Activated T-helper 17 cell treated with anti-CD3 and anti-CD28 coated beads, Interleukin-2, amount 50 U/mL, for 72 hours (primary cell): ENCODE measurements at places on chromosomes 4 and X. TPM values are rescaled to one million over a fixed set of nuclear protein-coding genes. Genes with fewer than 3 reads are reported as not detected.

The UNC5C gene
- not detected for total RNA-seq

DNA sequence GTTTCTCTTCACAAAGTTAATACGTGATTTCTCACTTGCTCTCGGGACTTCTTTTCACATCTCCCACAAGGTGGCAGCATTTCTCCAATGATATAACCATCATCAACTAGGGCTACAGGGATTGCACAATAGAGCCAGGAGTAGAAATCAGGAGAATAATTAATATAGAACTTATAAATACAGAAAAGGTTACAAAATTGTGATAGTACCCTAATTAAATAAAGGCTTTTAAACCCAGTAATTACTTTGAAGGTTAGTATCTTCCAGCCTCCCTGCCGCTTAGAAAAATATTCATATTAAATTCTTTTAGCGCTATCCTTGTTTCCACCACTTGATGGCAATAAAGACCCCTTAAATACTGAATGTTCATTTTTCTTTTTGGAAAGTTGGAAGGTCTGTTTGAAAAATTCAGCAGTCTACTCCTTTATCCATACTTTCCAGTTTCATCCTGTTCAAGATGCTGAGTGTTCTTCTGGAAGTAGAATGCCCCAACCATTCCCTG, 65.8 kb downstream of the RASGEF1B start:
- peak; percentile 78 for ATAC-seq

- ATAC-seq, result peak; percentile 92
These were observed 58.6 kb upstream of the ZC4H2 start for GRCh38 chrX:65034668-65035445.

The CENPVL1 gene
- total RNA-seq, result not detected

The SHOX gene
- total RNA-seq, result not detected

The MAGEA10 gene
- not detected for total RNA-seq

The MXRA5 gene
- not detected for total RNA-seq

- no peak for ATAC-seq
These were observed 237.8 kb upstream of the ADGRL3 start for GRCh38 chr4:60962286-60962685.

DNA sequence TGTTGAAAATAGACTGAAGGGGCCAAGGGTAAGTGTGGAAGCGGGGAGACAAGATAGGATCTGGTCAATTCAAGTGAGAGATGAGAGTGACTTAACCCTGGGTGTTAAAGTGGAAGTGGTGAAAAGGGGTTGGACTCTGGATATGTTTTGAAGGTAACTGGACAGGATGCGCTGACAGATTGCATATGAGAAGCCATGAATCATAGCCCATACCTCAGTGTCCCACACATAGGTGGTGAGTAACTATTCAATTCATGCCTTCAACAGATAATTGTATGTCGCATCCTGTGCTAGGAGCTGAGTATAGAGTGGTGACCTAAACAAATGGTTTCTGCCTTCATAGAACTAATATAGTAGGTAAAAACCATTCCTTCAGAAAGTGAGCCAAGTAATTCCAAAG, 76.7 kb downstream of the KLHL34 start:
- ATAC-seq, result peak; percentile 37

DNA sequence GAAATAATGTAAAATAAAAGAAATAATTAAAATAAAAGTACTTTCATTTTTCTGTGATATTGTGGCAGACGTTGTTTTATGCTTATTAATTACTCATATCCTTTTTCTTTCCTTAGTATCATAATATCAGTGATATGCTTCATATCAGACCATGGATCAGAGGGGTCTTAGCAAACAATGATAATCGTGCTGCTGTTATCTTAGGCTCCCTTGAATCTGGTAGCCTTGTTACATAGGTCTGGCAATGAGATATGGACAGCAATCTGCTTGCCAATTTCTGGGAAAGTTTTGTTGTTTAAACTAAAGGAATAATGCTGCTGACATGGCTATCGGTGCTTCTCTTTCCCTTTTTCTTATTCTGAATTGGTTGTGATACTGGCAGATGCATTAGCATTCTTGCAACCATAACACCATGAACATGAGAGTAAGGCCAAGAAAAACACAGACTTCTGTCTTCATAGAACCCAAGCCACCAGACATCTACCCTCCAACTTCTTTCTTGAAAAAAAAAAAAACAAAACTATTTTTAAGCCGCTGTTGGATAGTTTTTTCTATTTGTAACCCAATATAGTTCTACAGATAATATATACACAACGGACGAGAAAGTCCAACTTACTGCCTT, 16.4 kb downstream of the EPHA5 start:
- no peak for ATAC-seq

DNA sequence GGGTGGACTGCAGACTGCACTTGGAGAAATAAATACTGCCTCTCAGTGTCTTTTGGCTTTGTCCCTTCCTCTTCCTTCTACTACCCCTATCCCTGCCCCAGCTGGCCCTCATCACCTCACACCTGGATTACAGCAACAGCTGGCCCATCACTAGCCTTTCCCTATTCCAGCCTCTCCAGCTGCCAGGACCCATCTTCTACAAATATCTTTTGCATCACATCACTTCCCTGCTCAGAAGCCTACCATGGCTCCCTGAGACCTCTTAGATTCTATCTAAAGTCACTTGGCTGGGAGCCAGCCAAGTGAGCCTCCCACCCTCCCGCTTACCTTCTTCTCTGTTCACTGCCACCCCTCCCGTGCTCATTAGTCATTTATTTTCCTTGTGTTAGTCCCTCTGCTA, 66.8 kb downstream of the TSC22D3 start:
- ATAC-seq, result no peak

The SPIN4 gene
- 5.6 TPM for total RNA-seq

- no peak for ATAC-seq
These were observed 325.4 kb upstream of the SMIM31 start for GRCh38 chr4:164428561-164428960.

DNA sequence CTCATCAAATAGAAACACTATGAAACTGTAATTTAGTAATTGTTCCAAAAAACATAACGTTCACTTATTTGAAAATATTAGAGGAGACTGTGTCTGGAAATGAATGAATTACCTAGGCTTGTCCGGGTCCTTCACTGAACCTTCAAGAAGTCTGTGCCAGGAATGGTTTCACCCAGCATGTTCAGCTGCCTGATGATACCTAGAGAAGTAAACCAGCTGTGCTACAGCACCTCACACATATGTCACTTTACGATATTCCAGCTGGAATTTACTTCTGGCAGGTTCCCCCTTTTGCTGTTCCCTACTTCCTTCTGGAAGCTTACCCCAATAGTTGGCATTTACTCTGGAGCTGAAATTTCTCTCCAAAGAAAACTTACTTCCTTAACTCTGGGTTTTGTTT, 906.5 kb downstream of the FAT4 start:
- ATAC-seq, result no peak

GRCh38 chr4:65924843-65925242, 254.6 kb upstream of the EPHA5 start:
- ATAC-seq, result no peak

DNA sequence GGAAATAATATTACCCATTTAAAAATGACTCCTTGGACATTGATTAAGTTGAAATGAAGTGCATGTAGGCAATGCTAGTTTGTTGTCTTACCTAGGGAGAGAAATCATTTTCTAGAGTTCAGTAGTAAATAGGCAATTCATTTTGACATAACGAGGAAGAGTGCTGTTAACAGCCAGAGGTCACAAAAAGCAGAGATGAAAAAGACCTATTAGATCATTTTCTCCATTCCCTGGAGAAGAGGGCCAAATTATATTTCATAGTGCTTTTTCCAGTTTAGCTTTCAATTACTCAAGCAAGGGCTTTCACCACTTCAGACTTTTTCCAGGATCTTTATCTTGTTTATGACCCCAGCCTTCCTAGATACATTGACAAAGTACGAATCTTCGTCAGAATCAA, 374.3 kb upstream of the GALNT7 start:
- ATAC-seq, result no peak

GRCh38 chrX:125894947-125895346, 271.1 kb downstream of the DCAF12L2 start:
- no peak for ATAC-seq

DNA sequence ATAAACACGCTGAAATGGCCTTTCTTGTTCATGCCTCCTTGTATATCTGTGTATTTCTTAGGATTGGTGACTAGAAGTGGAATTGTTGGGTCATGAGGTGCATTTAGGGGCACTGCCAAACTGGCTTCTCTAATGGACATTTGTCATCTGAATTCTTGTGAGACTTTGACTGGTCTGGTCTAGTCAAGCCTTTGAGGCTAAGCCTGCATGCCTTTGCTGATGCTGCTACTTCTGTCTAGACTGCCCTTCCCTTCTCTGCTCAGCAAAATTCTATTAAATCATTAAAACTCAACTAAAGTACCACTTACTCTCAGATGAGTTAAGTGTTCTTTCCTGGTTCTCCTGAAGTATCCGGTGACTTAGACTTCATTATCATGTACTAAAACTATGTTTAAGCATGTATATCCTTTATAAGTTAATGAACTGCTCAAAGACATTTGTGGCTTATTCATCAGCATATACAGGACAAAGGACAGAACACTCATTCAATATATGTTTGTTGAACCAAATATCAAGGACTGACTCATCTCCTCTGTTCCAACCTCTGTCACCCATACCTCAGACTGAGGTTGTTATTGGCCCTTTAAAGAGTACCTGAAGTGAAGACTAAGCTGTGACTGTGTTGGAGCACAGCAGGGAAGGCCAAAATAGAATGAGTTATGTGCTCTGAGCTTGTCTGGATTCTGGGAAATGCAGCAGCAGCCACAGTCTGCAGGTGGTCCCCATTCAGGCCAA, 9.0 kb downstream of the TCEAL1 start:
- peak; percentile 42 for ATAC-seq

GRCh38 chr4:188495169-188495568, 355.9 kb downstream of the TRIML1 start:
- ATAC-seq, result no peak

- no peak for ATAC-seq
These were observed 634.6 kb upstream of the FTHL17 start for GRCh38 chrX:31706466-31706865.

GRCh38 chrX:95382799-95383198, 1301.8 kb upstream of the DIAPH2 start:
- ATAC-seq, result no peak

- no peak for ATAC-seq
These were observed 211.9 kb upstream of the KIT start for GRCh38 chr4:54445866-54446265.

GRCh38 chrX:134672101-134672500, 13.8 kb upstream of the PLAC1 start:
- ATAC-seq, result no peak

The NAP1L5 gene
- total RNA-seq, result 4.1 TPM

DNA sequence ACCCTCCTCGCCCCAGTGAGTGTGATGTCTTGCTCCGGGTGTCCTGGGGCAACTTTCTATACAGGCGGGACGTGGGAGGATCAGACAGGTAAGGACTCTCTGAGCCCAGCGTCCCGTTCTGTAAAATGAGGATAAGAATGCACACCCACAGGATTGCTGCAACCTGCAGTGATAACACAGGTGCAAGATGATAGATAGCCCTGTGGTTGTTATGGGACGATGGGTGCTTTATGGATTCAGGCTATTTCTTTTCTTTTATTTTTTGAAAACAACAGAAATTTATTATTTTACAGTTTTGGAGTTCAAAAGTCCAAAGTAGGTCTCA, 28.6 kb downstream of the BEX3 start:
- no peak for ATAC-seq

DNA sequence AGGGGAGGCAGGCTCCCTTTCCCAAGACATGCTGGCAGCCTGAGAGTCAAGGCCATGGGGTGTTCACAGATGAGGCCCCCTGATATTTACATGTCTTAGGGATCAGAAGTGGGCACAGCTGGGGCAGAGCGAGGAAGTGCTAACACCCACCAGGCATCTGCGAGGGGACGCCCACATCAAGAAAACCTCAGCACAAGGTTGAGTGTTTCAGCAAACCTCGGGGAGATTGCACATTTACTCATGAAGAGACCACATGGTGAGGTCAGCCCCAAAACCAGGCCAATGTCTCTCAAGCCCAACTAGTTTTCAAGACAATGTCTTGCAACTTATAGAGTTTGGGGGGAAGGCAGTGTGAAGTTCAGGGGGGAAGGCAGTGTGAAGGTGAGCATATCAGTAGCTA, 55.2 kb downstream of the CLNK start:
- ATAC-seq, result no peak

DNA sequence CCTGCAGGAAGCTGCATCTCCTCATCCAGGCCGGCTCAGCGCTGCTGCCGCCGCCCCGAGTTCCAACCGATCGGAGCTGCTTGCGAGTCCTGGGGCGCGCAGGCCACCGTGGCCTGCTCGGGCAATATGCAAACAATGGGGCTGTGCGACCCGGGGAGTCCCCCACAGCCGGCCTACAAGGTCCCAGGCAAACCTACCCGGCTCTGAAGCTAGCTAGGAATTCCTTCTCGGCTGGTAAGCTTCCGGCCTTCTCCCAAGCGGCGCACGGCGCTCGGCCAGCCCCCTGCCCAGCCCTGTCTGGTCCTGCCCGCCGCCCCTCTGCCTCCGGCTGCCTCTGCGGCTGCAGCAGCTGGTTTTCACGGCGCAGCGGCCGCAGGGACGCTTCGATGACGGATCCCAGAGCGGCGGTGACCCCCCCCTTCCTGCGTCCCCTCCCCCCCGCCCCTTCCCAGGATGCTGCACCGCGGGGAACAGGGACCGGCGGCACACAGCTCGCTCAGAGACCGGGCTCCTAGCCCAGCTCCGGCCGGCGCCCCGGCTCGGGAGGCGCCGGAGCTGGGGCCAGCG, 59.4 kb downstream of the TSC22D3 start:
- ATAC-seq, result no peak

DNA sequence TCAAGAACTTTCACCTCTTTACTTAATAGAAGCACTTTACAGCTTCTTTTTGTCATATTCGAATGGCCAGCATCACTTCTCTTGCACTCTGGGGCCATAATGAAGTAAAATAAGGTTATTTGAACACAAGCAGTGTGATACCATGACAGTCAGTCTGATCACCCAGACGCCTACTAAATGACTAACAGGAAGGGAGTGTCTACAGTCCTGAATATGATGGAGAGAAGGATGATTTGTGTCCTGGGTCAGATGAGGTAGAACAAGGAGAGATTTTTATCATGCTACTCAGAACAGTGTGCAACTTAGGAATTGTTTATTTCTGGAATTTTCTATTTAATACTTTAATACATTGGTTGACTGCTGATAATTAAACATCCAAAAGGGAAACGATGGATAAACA, 284.2 kb upstream of the F9 start:
- ATAC-seq, result no peak

The UBQLN2 gene
- total RNA-seq, result 40.7 TPM

DNA sequence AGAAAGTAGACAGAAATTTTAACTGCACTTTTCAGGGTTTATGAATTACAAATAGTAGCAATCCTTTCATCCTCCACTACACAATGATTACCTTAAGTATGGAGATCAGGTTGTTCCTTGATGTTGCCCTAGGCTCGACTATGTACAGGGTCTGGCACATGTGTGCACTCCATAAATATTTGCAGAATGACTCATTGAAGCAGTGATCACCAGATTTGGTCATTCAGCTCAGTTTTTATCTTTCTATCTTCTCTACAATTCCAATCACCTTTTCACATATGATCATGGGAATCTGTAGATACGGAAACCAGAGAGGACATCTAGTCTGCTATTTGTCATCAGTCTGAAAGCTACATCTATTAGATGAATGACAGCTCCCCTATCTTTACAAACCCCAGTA, 171.7 kb upstream of the HCCS start:
- no peak for ATAC-seq
